Activated T-helper 1 cell treated with anti-CD3 and anti-CD28 coated beads, Interleukin-12 subunit alpha, Interleukin-12 subunit beta, Interleukin-2, Interleukin-4 antibody, amounts not matched to agents 30 ng/mL and 10 ng/mL and 1 ng/mL, durations not matched to agents 14 hours and 24 hours and 36 hours (primary cell): ENCODE measurements at places on chromosomes 16 and 17.
A peak's percentile ranks its signal among the peaks of the same experiment; 100 is the strongest.

DNA sequence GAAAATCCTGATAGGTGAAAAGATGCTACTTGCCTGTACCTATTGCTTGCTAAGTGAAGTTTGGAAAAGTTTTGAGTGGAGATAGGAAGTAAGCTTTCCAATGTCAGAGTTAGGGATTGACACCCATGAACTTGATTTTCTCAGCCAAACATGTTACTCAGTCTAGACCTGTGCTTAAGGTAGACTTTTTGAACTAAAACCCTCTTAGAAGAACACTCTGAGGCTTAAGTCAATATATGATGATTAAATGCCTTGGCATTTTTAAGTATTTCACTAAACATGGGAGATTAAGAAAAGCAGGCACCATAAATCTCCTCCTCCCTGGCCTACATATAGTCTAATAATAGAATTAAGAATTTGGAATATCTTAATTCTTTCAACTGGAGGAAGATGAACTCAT, 785.6 kb upstream of the SOX9 start:
- DNase-seq: no peak

DNA sequence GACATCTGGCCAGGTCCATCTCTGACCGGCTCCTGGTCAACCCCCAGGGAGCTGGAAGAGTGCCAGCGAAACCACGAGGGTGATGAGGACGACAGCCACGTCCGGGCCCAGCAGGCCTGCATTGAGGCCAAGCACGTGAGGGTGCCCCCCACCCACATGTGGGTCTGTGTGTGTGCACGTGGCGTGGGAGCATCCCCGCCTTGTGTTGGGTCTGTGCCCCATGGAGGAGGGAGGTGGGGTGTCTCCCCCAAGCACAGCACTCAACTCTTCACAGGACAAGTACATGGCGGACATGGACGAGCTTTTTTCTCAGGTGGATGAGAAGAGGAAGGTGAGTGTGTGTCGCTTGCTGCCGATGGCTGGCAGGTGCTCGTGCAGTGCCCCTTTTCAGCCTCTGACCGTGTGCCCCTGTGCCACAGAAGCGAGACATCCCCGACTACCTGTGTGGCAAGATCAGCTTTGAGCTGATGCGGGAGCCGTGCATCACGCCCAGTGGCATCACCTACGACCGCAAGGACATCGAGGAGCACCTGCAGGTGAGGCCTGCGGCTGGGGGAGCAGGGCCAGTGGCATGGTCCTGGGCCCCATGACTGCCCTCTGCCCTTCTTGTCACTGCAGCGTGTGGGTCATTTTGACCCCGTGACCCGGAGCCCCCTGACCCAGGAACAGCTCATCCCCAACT, 1.7 kb downstream of the STUB1 start:
- no peak for DNase-seq

DNA sequence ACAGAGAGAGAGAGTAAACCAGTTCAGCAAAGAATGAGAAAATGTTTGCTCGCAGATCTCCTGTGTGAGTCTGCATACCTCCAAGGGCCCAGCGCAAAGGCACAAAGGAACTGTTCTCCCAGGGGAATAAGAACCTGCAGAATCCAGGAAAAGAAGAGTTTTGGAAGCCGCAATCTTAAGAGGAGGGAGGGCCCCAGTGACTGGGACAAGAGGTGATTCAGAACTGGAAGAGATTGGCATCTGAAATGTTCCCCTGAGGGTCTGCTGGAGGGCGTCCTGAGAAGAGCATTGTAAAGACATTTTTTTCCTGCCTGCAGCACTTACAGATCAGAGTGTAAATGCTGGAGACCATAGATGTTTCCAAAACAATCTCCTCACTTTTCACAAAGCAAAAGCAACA, 6.1 kb downstream of the ATMIN start:
- DNase-seq: no peak

DNA sequence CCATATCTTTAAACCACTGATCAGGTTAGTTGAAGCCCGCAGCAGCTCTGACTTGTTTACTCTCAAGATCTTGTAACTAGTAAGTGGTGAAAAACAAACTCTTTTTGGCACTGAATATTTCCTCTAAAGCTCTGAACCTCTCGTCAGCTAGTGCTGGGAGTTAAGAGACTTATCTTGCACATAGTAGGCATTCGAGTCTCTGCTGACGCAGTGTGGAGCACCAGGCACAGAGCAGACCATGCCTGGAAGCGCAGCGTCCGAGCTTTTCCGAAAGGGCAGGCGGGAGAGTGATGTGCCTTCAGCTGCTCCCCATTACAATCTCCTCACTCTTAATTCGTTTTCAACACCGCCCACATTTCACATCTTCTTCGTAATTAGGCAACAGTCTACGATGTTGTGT, 63.0 kb downstream of the SMG6 start:
- no peak for DNase-seq

GRCh38 chr17:29214215-29215146, 32.2 kb upstream of the CRYBA1 start:
- DNase-seq: no peak

DNA sequence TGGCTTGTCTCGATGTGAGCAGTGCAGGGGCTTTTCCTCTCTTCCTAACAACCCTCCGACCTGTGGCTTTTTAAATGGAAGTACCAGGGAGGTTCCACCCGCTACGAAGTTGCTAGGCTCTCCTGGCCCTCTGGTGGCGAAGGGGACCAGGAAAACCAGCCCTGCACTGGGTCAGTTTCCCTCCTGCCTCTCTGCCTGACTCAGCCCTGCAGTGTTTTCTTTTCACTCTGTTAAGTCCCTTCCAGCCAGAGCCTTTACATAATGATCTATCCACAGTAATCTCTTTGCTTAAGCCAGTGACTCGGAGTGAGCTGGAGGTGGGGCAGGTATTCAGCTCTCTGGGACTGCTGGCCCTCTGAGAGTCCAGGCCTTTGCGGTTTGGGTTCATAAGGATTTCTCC, 331.3 kb upstream of the EEF2KMT start:
- no peak for DNase-seq

DNA sequence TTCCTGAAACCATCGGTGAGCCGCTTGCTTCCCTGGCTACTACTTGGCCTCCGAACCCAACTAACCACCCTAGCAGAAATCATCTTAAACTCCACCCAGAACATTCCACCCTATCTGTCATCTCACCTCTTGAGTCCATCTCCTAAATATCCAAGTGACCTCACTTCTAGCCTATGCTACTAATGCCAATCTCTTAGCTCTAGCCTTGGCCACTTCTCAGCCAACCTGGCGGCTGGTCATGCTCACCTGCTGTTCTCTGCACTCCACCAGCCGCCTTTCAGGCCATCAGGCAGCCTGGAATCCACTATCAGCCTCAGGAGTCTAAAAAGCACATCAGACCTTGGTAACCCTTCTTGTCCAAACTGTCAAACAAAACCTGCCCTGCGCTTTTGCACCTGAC, 11.9 kb upstream of the CYTH1 start:
- DNase-seq: no peak

GRCh38 chr17:20992416-20992815, 50.4 kb downstream of the USP22 start:
- DNase-seq: no peak

DNA sequence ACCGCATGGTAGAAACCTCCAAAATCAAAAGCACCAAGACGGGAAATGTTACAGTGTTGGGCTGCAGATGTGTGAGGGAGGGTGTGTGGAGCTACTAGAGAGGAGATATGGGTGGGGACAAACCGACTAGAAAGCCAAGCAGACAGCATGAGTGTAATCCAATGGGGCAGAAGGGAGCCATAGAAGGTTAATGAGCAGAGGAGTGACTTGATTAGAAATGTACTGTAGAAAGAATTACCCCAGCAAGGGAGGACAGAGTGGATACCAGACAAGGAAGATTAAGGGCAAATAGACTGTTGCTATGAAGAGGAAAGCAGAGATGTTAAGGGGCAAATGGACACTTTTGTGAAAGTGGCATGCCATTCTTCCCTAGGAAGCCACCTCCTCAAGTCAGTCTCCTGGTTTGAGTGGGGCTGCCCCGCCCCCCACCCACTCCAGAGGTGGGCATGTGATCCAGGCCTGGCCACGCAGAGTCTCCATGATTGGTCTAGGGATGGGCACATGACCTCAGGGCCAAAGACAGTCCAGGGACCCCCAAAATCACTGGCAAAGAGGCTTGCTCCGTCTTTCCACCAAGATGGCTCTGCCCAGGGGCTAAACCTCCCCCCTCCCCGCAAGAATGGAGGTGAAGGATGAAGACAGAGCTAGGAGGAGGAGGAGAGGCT, 4.3 kb downstream of the COTL1 start:
- no peak for DNase-seq

DNA sequence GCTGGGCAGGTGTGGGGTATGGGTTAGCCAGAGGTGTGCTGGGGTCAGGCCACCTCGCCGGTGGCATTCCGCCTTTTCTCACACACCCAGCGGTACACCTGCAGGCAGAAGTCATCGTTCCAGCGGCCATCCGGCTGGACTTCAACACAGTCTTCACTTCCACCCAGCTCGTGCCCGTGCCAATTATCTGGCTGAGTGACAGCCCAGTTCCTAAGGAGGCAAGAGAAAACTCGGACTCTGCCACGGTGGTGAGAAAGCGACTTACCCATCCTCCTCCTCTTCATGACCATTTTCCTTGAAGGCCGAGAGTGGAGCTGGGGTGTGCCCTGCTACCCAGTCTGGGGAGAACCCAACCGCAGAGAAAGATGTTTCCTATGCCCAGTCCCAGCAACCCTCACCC, 13.1 kb downstream of the ASGR2 start:
- DNase-seq: no peak

DNA sequence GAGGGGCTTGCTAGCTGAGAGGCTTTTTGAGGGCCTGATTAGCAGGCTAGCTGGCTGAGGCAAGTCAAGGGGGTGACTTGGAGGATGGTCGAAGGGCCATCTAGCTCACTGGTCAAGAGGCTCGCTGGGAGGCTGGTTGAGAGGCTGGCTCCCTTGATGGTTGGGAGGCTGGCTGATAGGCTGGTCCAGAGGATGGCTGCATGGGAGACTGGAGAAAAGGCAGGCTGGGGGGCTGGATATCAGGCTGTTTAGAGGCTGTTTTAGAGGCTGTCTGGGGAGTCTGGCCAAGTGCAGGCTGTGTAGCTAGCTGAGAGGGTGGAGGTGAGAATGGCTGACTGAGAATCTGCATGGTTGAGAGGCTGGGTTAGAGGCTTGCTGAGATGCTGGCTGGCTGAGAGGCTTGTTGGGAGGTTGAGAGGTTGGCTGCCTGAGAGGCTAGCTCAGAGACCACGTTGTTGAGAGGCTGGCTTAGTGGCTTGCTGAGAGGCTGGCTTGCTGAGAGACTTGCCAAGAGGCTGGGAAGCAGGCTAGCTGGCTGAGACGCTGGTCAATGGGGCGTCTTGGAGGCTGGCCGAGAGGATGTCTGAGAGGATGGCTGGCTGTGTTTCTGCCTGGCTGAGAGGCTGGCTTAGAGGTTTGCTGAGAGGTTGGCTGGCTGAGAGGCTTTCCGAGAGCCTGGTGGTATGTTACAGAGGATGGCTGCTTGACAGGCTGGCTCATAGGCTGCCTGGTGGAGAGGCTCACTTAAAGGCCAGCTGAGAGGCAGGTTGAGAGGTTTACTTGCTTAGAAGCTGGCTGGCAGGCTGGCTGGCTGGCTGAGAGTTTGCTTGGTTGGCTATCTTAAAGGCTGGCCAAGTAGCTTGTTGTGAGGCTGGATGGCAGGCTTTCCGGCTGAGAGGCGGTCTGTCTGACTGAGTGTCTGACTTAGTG, 36.6 kb upstream of the ACSM2B start:
- no peak for DNase-seq

DNA sequence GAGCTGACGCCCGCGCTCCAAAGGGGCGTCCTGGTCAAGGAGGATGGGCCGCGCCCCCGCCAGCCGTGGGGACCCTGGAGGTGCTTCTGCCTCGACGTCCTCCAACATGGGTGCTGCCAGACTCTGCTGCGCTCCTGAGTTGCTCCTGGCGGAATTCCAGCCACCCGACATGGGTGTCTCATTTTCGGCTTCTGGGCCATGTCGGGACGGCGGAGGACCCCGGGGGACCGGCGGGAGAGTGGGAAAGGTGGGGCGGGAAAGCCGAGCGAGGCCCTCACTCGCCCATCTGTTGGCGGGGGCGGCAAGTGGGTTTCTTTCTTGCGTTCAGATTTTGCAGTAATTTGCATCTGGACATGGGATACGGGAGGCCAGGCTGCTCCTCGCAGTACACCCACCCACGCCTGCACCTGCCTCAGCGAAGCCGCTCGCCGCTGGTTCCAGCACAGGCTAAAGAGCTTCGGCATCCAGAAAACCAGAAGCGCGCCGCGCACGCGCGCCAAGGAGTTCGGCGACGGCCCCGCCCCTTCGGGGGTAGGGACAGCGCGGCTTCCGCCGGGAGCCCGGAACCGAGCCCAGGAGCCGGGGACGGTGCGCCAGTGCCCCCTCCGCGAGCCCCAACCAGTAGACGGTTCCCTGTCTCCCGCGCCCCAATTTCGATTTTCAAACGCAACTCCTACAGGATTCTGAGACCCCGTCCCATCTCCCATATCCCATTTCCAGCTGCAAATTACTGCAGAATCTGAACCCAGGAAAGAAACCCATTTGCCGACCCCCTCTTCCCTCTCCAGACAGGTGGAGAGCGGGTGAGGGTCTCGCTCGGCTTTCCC, at the start of gene ARMC7:
Gene ARMC7 (plus strand): TSS at position 563 of the 827 bp plus-strand sequence. CDS start 320 bp downstream, outside the sequence.
- DNase-seq: peak; percentile 93

DNA sequence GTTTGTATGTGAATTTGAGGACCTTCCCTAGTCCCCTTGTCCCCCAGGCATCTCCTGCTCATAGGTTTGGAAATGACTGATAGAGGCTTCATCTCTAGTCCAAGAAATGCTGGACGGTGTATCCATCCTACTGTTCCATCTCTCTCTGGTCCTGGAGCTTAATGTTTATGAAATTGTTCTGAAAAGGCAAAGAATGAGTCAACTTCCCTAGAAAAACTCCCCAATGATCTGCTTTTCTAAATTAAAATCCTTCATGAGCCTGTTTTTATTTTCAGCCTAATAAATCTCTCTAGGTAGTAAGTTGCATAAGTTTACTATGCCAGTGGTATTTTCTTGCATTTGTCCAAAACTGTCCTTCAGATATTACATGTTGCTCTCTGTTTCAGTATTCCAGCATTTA, 2.1 kb upstream of the IGSF6 start:
- DNase-seq: no peak

- peak; percentile 57 for DNase-seq
Observed at GRCh38 chr16:89711601-89712273, 9.0 kb downstream of the VPS9D1 start.

- DNase-seq: no peak
Observed at GRCh38 chr17:36975922-36976515, 27.3 kb downstream of the AATF start.

DNA sequence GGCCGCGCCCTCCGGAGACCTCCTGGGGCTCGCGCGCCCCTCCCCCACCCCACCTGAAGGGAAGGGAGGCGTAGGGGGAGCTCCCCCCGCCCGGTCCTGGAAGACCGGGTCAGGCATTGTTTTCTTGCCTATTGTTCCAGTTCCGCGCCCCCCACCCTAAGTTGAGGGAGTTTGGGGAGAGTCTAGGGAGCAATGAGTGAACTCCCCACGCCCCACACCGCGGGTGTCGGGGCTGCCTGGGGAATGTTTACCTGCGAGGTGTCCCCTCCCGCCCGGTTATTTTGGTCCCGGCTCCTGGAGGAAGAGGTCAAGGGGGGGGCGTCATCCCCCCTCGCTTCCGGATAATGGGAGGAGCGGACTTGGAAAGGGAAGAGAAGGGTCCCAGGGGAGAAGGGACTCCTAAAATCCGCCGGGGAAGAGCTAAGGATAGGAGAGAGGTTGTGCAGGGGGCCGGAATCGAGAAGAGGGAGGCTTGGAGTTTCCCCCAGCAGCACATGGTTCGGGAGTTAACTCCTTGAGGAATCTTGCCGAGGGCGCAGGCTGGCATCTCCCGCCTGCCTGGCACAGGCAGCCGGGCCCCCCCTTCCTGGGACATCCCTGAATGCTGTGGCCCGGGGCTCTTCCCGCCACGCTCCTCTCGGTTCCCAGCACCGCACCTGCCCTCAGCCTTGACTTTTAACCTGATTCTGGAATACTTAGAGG, 881 bp downstream of the MLLT6 start:
- no peak for DNase-seq

- DNase-seq: no peak
Observed at GRCh38 chr16:26139091-26139490, 447.3 kb downstream of the HS3ST4 start.
